GF-D8 (cell line): ENCODE measurements at places on chromosomes 16 and 17.
A peak's percentile ranks its signal among the peaks of the same experiment; 100 is the strongest.

- no peak for DNase-seq
Measured at GRCh38 chr17:35377068-35377467, 3.6 kb upstream of the SLFN11 start.

DNA sequence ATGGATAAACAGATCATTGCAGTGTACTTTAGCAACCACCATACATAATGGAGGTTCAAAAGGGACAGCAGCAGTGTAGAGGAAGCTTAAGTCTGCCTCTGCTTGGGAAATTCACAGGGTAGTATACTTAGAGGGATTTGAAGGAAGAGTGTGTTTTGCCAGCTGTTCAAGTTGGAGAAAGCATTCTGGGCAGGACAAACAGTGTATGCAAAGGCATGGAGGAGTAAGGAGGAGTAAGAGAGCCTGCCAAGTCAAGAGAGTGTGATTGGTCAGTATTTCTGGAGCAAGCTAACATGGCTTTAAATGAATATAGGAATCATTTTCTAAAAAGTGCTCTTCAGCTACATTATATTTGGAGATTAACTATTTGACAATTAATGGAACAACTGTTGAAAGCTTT, 22.9 kb upstream of the PHAF1 start:
- DNase-seq: no peak

DNA sequence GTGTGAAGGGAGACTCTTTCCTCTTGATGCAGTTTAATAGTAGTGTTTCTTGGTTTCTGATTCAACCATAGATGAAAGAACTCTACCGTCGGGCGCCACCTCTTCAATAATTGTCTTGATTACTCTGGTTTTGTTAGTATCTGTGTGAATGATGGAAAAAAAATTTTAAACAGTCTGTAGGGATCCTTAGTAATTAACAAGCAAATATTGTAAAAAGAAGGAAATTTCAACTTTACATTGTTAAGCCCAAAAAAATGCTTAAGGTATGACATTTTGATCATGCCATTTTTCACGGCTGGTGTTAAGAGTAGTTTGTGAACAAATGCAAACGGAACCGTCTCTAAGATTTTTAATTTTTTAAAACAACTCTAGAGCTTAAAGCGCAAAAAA, 4.1 kb downstream of the KRT10 start:
- no peak for DNase-seq

DNA sequence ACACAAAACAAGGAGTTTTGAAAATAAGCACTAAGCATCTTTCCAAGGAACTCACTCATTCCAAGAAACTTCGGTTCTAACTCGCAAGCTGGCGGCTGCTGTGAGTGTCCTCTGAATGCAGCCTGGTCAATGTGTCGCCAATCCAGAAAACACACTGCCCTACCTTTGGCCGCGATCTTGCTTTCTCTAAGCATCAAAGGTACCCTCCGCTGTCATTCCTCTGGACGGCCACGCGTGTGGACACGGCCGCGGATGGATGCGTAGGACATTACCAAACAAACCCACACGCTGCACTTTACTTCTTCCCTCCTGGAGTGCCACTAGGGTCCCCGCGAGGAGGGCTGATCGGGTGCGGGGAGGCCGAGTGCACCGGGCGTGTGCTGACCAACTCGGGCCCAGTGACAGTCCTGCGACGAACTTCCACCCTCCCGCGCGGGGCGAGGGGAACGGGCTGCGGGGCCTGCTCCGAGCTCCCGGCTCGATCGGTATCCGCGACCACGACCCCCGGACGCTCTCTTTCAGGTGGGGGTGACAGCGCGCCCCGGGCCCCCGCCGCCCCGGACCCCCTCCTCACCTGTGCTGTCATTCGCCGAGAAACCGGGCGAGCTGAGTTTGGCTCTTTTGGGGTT, 1.1 kb downstream of the CREBBP start:
- DNase-seq: no peak

GRCh38 chr17:42058063-42058462, 7.7 kb upstream of the C17orf113 start:
- DNase-seq: no peak

DNA sequence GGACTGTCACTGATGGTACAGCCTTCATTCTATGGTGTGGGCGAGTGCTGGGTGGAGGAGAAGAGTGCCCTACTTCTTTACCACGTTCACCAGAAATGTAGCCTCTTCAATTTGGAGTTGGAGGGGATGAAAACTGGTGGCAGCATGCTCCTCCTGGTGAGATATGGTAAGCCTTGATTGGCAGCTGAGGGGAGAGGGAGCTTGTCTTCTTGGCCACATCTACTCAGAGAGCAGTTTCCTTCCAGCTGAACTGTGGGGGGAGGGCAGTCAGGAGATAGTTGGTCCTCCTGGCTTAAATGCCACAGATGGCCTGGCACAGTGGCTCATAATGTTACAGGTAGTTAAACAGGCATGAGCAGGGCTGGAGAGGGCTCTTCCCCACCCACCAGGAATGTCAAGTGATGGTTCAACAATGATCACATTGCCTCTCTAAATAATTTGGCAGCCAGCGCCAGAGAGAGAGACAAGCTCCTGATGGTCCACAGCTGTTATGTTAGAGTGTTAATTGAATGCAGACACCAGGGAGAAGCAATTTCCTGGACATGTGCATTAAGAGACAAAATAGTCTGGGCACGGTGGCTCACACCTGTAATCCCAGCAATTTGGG, 9.0 kb upstream of the MAPK3 start:
- DNase-seq: no peak

DNA sequence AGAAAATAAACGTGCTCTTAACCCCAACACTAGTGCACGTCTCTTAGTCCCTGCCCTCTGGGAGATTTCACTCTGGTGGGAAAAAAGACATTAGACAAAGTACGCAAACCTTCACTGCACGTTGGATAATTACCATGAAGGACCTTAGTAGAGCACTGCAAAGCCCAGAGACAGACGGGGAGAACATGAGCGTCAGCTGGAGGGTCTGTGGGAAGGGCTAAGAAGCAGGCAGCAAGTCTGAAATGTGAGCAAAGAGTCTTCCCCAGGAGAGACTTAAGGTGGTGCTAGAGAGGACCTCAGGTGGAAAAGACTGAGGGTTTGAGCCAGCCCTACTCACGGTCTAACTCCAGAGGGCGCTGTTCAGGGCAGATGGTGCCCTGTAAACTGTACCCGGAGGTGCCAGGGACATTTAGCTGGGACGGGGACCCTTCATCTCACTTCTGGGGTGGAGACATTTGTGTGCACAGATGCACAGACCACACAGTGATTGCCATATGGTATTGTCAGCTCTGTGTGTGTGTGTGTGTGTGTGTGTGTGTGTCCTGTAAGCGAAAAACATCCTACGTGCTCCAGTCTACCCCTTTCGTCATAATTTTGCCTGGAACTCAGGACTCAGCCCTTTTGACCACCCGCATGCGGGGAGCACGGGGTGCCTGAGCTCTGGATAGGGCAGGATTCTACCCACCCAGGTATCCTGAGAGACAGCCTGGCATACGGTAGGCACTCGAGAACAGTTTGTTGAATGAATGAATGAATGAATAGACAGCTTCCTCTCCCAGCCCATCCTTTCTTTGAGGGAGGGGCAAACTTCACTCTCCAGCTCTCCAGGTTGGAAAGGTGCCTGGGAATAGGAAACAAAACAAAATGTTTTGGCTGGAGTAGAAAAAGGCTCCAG, 10.1 kb upstream of the STAC2 start:
- peak; percentile 34 for DNase-seq

GRCh38 chr16:55497558-55497957, 11.3 kb upstream of the LPCAT2 start:
- no peak for DNase-seq

- no peak for DNase-seq
Measured at GRCh38 chr16:67043420-67043819, 14.5 kb downstream of the CBFB start.

GRCh38 chr17:57557834-57558681, 187.0 kb downstream of the CCDC182 start:
- DNase-seq: no peak

DNA sequence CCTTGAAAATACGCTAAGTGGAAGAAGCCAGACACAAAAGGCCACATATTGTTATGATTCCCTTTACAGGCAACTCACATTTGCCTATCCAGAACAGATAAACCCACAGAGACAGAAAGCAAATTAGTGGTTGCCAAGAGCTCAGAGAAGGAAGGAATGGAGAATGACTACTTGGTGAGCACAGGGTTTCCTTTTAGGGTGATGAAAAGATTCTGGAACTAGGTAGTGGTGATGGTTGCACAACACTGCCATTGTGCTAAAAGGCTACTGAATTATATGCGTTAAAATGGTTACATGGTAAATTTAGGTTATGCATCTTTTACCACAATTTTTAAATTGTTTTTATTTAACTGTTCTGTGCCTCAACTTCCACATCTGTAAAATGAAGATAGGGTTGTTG, 4.4 kb downstream of the COPRS start:
- DNase-seq: no peak

- peak; percentile 60 for DNase-seq
Measured at GRCh38 chr17:58330538-58330996, 2.0 kb upstream of the TSPOAP1 start.

DNA sequence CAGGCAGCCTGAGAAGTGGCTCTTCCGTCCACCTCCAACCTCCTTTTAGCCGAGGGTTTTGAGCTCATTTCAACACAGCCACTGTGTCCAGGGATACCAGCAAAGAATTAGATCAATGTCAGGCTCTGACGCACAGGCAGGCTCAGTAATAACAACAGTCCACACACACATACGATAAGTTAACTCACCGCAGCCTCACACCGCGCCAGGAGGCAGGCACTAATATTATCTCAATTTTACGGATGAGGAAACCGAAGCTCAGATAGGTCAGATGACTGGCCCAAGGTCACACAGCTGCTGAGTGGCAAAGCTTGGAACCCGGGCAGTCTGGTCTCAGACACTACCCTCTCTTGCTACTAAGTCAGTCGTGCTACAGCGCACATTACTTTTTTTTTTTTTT, 22.9 kb downstream of the ABR start:
- DNase-seq: no peak

- no peak for DNase-seq
Measured at GRCh38 chr16:83727751-83728352, 79.9 kb upstream of the HSBP1 start.

DNA sequence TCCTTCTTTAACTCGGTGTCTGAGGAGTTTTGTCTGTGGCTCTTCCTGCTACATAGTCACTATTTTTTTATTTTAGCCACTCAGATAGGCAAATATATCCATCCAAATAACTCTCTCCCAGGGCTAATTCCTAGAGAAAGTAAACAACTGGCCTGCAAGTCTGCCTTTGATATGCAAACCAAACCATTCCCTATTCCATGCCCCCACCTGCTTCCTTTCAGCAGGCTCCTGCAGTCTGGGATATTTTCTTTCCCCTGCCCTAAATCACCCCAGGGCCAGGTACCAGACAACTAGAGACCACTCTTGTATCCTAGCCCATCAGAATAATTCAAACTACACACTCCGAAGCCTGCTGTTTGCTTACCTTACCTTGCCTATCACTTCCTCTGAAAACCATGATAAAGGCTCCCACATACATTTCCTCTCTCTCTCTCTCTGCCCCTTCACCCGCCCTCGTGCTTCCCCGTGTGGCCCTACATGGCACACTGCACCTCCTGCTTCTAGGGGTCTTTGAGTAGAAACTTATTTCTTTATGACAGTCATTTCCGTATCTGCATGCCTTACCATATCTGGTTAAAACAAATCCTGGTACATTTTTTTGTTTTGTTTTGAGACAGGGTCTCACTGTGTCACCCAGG, 8.3 kb downstream of the CD300H start:
- DNase-seq: no peak

GRCh38 chr16:63876103-63876502, 1245.8 kb downstream of the CDH11 start:
- DNase-seq: no peak

- no peak for DNase-seq
Measured at GRCh38 chr16:85369060-85369459, 244.1 kb upstream of the GSE1 start.

DNA sequence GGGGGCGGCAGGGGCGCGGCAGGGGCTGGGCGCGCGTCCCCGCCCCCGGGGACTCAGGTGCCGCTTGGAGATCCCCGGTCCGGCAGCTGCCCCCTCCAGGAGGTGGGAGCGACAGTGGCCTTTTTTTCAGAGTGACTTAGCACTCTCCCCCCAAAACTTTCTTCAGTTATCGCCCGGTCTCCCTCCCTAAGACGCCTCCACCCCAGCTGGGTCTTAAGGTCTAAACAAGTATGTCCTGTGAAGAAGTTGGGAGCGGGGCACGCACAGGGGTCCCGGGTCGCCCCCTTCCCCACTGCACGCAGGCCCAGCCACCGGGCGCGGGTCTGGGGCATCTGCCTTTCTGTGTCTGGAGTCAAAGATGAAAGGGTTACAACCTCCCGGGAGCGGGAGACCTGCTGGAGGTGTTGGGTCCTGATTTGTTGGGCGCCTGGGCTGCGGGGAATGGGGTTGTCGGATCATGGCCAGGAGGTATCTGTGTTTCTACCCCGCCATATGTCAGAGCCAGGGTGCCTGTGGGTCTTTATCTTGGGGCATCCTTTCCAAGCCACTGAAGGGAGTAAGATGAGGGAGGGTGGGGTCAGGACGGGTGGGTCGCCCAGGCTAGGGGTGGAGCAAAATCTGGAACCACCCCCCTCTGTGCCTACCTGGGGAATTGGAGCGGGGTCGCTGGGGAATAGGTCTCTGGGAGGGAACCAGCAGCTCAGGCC, 757 bp downstream of the FMNL1 start:
- DNase-seq: no peak

DNA sequence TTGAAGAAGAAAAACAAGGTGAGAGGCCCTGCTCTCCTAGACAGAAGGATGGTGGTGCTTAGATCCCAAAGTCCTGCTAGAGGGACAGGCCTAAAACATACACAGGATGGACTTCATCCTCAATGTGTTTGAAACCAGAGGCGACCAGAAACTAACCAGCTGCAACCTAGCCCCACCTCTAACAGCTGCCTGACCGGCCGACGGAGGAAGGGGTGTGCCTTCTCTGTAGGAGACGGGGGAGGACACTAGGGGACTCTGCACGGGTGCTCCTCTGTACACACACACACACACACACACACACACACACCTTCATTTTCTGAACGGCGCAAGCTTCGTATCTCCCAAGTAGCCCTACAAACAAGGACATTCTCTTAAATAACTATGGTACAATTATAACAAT, 24.3 kb upstream of the PITPNM3 start:
- DNase-seq: no peak

GRCh38 chr17:61837175-61838051, 25.9 kb downstream of the BRIP1 start:
- peak; percentile 31 for DNase-seq
